ENCODE measurements at places on chromosomes 7 and 10.

GRCh38 chr7:34752929-34753328 is 94.9 kb downstream of the NPSR1 start:
- no peak for DNase-seq

DNA sequence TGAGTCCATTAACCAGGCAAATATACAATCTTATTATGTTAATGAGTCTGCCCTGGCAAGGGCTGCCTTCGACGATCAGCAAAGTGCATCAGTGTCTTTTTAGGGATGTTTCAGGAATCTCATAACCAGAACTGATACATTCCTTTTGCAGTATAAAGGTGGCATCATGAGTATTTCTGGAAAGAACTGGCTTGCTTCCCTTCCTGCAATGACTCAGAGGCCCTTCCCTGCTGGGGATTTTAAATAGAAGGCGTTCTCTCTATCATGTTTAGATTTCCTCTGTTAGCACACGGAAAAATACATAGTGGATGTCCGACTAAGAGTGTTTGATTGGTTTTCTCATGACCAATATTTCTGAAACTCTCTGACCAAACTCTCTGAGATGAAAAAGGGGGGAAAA is 1.8 kb downstream of the NPS start:
- no peak for DNase-seq

DNA sequence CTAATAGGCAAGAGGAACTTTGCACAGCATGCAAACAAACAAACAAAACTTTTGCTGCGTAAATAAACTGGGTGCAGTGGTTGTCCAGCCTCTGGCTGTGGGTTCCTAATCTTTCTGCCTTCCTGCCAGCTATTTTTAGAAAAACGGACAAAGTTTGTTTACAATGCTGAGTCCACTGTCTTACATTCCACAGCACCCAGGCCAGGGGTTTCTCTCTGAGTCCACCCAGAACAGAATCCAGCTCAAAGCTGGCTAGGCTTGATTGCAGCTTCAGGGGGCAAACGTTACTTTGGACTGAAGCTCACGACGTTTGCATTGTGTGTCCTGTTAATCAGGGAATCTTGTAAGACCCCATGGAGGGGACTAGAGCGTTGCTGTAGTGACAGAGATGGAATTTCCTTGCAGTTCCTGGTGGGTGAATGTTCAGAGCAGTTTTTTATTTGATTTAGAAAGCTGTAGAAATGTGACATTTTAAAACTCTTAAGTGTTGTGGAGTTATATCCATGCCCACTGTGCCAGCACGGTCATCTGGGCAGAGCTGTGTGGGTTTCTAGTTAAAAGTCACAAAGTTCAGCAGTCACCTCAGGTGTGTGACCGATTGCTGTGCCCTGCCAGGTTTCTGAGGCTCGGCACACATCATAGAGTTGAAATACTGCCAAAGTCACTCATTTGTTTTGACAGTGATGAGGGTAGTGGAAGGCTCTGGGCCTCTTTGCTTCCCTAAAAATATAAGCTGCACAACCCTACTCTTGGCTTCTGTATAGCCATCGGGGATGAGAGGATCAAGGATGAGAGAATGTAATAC is 247.0 kb downstream of the STK31 start:
- no peak for DNase-seq

GRCh38 chr7:157997471-157997870 is 590.2 kb downstream of the PTPRN2 start:
- DNase-seq, result no peak

DNA sequence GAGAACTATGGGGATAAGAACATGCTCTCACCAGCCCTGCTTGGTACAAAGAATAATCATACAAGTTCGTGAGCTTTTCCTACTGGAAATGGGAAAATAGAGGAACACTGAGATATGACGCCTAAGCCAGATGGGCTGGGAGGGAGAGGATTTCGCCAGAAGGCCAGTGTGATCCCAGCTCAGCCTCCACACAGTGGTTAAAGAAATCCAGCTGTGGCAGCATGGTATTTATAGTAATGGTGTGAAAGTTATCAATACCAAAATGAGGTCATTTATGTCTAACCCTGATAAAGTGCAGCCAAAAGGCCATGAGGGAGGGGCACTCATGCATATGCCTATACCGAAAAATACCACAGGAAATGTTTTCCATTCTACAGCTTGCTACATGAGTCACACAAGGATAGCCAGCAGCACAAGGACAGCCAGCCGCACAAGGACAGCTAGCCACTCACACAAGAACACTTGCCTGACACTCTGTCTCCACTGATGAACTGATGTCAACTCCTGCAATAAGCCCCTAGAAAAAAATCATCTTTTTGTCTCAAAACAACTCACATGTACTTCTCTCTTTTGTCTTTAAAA is 49.4 kb downstream of the FRMPD2 start:
- no peak for DNase-seq

DNA sequence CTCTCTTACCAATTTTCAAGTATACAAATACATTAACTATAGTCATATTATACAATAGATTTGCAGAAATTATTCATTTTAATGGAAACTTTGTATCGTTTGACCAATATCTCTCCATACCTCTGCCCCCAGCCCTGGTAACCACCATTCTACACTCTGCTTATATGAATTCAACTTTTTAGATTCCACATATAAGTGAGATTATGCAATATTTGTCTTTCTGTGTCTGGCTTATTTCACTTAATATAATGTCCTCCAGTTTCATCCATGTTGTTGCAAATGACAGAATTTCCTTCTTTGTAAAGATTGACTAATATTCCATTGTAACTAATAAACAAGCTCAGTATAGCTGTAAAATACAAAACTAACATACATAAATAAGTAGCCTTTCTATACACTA is 55.4 kb downstream of the A1CF start:
- DNase-seq, result no peak

DNA sequence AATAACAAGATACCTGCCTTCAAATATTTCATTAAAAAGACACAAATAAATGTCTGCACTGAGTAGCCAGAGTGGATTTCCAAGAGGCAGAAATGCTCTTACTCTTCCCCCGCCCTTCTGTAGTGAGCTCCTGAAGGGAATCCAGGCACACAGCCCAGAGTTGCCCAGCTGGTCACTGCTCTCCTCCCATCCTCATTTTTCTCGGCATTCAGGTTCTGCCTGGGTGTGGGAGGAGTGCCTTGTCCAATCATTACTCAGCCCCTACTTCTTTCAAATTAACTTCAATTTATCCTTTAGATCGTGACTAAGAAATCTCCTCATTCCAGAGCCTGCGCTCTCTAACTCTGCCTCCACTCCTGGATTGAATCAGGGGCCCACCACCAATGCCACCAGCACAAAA is 12.2 kb downstream of the CCDC6 start:
- no peak for DNase-seq

DNA sequence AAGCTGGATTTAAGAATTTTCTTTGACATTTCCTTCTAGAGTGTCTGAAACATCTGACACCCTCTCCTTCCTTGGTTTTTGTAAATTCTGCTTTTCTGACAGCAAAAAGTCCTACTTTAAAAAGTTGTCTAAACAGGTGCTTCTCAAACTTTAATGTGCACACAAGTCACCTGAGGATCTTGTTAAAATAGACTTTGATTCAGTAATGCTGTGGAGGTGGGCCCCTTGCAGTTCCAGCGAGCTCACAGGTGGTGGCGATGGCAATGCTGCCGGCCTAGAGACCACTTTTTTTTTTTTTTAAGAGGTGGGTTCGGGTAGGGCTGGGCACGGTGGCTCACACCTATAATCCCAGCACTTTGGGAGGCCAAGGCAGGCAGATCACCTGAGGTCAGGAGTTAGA is 77.1 kb downstream of the ABCC2 start:
- DNase-seq, result no peak

DNA sequence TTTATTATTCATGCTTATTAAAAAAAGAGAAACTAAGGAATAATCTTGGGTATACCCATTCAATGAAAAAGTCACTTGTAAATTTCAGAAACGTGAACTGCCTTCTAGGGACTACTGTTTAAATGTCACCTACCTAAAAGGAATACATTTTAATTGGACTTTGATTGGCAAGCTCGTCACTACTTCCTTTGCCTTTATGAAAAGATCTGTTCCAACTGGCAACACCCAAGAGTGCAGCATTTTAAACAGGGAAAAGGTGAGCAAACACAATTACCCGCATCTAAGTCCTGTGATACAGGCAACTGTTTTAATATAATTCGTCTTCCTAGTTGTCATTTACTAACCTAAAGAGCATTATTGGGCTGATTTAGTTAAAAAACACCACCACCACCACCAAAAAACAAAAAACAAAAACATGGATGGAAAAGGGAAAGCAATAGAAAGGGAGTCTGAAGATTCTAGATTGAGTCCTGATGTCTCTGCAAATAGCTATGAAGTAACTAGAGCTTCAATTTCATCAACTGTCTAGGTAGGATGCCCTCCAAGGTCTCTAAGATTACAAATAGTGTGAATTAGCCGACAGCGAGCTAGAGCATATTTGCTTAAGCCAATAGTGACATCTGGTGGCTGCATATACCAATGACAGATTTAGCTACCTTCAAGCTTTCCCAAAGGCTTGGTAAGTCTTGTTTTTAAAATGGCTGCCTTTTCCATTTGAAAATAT is 33.8 kb upstream of the ICA1 start:
- no peak for DNase-seq

DNA sequence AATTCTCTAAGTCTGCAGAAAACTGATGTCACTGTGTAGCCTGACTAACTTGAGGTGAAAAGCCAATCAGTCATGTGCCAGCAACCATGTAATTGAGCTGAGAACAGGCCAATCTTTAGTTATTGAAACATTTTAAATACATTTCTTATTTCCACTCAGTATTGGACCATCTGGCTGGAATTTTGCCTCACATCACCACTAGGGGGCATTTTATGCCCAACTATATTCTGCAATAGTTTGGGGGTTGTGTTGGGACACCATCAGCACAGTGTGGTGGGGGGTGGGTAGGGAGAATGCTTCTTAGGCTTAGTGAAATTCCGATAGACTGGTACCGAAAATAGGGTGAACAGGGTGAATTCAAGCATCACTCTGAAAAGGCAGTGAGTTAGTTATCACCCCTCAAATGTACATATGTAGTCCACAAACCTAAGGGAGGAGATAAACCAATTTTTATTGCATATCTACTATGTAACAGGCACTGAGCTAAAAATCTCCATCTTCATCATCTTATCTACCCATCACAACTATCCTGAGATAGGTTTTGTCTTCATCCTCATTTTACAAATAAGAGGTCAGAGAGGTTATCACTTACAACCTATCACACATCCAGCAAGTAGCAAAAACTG is 17.8 kb downstream of the NPSR1 start:
- no peak for DNase-seq

- no peak for DNase-seq
Observed at GRCh38 chr7:120053390-120053961, 219.5 kb upstream of the KCND2 start.

DNA sequence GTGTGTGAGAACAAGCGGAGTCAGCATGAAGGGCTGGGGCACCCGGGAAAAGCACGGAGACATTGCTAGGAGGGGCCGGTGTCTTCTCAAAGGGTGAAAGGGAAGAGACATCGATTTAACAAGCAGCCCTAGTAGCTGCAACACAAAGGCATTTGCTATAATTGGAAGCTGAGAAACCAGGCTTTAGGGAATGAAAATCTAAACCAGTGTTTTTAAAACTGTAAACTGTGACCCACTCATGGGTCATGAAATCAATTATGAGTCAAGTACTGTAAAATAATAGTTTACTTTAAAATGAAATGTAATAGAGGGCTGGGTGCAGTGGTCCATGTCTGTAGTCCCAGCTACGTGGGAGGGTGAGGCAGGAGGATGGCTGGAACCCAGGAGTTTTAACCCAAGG is 128.7 kb upstream of the RHEB start:
- DNase-seq, result no peak

DNA sequence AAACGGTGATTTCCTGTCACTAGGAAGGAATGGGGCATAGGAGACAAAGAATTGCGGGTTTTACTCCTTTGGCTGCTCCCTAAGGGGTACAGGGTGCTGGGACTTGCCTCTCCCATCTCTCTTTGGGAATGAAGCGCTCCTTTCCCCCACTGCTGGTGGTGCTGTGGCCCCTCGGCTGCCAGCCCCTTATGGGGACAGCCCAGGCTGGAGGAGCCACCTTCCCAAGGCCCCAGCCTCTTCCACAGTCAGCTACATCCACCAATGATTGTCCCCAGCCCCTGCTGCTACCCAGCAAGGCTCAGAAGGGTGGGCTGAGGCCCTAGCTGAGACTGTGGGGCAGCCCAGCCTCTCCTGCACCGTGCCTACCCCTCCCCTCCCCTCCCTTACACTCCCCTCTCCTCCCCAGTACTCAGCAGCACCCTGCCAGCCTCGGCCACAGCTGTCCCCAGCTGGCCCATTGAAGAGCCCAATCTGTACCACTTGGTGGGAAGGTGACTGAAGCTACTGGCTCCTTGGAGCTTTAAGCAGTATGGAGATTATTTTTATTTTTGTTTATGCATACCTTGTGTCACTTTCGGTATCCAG is 19.0 kb downstream of the PRKAG2 start:
- no peak for DNase-seq
